ENCODE measurements at places on chromosomes 2 and 18. TPM values are rescaled to one million over a fixed set of nuclear protein-coding genes. Genes with fewer than 3 reads are reported as not detected.

DNA sequence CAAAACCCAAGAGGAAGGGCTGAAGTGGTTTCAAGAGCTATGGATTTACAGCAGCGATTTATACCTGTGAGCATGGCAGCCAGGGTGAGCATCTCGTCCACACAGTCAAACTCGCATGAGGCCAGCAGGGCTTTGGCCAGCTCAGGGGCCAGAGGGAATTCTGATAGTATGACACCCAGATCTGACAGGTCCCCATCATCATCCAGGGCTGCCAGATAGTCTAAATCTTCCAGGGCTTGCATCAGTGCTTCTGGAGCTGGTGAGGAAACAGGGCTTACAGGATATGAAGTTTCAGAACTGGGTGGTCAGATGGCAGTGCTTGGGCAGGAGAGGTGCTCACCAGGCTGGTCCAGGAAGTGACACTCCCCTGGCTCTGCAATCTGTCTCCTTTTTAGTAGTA lies 3.5 kb downstream of the DQX1 start:
- no peak for DNase-seq

- DNase-seq = peak; percentile 43
Measured at GRCh38 chr18:32372381-32373061, 98.2 kb downstream of the GAREM1 start.

DNA sequence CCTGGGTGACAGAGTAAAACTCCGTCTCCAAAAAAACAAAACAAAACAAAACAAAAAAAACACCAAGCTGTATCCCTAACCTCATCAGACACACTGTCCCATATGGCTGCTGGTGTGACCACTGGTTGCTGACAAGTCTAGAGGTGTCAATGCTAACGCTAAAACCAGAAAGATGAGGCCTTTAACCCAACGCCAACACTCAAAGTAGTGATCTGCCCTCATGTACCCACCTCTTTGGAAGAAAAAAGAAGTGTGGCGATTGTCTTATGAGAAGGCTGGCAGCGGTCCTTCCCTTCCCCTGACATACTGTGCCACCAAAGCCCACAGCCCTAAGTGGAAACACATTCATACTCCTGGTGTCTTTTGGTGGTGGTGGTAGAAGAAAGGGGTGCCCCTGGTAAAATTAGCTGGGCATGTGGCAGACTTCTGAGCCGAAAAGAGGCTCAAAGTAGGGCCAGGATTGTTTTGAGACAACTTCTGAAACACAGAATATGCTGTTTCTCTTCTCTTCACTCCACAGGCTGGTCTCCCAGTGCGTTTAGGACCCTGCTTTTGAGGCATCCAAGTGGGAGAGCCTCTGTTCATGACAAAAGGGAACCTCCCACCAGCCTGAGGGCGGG lies 9.8 kb downstream of the SERTAD2 start:
- DNase-seq = no peak

DNA sequence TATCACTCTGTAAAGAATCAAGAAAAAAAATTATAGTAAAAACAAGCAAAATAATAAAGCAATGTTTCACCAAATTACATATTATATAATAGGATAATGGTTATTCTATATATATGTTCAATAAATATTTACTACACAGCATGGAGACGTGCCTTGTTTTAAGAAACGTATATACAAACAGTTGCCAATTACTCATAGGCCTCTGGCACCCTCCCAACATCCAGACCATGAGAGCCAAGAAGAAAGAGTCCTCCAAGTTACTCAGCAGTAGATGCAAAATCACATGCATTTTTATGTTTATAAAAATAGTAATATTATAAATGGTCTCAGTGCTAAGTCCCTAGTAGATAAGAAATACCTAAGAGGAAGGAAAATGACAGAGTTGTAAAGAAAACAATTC lies 64.8 kb downstream of the REV1 start:
- no peak for DNase-seq

GRCh38 chr2:165469417-165469816 lies at the start of gene CSRNP3:
TSS of gene CSRNP3 (plus strand) at chr2:165469698. CDS start at chr2:165595066, 125,368 bp downstream.
- peak; percentile 79 for DNase-seq

DPYSL5 gene
- total RNA-seq = not detected

- no peak for DNase-seq
Measured at GRCh38 chr2:97788986-97789644, 75.7 kb downstream of the ZAP70 start.

DNA sequence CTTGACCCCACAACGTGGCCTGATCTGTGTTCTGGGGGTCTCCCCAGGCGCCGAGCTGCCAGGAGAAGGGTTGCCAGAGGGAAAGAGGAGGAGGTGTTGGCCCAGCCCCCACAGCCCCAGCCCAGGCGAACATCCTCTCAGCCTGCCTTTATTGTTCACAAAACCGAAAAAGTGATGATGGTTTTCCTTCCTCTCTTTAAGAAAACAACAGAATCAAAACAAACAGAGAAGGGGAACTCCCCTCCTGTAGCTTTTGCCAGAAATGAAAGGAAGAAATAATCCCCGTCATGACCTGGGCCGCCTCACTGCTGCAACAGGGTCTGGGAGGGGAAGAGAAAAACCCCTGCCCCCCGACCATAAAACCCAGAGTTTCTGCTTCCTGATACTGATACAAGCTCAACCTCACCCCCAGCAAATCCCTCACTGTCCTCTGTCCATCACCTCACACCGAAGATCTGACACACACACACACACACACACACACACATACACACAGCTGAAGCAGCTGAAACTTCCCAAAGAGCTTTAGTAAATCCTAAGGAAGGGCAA lies 52.0 kb downstream of the ZFP36L2 start:
- DNase-seq = peak; percentile 63

C2orf81 gene
- total RNA-seq = 1.7 TPM

DNA sequence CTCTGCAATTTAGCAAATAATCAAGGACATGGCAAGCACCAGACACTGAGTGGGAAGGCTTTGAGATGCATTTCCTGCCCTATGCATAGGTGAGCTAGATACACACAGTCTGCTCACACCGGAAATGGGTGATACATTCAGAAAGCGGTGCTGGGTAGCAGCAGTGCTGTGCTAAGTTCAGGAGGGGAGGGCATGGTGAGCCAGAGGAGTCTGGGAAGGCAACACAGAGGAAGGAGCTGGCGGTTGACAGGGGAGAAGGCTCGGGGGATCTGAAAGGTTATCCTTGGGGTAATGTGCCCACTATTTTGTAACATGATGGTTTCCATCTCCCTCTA lies 57.4 kb upstream of the EPAS1 start:
- DNase-seq = no peak

GRCh38 chr18:9454061-9454703 lies 21.1 kb upstream of the RALBP1 start:
- no peak for DNase-seq

DNA sequence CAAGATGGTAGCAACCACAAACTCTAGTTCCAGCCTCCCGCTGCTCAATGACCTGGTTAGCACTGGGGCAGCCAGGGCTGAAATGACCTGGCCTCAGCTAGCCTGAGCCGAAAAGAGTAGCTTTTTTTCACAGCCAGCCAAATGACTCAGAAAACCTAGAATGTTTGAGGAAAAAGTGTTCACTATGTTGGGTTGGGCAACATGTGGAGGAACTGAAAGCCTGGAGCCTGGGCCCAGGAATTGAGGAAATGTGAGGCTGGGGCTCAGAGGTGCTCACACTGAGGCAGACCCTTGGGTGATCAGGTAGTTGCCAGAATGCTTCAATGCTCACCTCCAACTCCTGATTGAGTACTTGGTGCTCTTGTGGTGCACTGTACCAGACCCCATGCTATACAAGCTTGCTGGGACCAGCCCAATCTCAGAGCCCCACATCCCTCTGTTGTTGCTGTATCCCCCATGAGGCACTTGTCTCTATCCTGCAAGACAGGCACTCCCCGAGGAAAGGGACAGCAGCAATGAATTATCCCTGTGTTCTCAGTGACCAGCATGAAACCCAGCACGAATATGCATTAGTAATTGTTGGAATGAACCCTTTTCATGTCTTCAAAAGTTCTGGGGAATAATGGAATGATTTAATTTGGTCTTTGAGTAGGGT lies 116.2 kb downstream of the USP34 start:
- no peak for DNase-seq

DNA sequence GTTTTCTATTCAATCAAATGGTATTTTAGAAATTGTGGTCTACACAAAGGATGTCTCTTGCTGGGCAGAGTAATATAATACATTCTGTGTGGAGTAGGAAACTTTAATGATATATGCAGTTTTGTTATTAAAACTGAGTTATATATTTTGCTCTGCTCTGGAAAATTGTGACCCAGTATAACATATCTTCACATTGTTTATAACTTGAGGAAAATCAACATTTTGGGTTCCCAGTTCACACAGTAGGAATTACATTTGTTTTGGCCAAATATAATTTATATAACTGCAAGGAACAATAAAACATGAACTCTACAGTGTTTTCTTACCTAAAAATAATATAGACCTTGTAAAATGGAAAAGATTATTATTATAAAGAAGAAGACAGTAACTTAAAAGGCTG lies 372.4 kb downstream of the OSR1 start:
- no peak for DNase-seq

DNA sequence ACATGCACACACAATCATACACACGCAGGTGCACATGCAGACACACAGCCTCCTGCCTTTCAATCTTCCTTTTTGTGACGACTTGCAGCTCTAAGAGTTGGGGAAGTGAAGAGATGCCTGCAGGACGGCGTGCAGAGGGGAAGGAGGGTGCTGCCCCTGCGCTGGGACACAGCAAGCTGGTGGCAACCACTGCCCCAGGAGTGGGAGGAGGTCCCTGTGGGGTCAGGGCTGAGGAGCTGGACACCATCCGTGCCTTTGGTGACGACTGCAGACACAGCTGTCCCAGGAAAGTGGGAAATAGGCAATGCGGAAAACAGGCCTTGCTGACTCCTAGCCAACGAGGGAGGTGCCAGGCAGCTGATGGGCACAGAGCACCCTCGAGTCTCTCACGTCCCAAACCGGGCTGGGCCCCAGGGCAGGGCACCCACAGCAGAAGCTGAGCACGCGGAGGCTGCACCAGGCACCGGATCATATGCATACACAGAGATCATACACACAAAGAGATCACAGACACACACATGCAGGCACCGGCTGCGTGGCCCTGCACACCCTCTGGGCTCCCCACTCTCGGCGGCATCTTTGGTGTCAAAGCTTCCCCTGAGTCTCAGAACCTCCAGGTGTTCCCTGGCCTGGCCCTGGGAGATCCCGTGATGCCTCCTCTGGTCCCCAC lies 146.1 kb downstream of the PXDN start:
- no peak for DNase-seq

- DNase-seq = peak; percentile 45
Measured at GRCh38 chr2:109614715-109615636, 812 bp downstream of the SOWAHC start.

GRCh38 chr18:66534110-66534509 lies 69.8 kb downstream of the CDH19 start:
- no peak for DNase-seq

FRZB gene
- total RNA-seq = 15.2 TPM

DNA sequence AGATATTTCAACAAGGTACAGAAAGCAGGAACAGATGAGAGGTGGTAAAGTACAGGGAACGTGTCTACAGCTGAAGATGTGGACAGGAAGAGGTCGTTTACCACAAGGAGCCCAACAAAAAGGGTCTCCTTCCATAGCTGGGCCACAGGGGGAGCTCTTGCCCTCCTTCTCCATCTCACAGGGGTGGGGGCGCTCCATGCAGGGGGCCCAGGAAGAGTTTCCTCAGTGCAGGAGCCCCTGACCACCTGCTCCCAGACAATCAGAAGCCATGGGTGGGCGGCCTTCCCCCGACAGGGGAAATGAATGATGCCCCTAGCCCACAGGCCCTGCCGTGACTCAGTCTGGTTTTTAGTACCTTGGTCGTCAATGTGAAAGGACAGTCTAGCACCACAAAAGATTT lies 163.6 kb upstream of the ZNF516 start:
- DNase-seq = no peak

PTPRN gene
- 1.9 TPM for total RNA-seq

DNA sequence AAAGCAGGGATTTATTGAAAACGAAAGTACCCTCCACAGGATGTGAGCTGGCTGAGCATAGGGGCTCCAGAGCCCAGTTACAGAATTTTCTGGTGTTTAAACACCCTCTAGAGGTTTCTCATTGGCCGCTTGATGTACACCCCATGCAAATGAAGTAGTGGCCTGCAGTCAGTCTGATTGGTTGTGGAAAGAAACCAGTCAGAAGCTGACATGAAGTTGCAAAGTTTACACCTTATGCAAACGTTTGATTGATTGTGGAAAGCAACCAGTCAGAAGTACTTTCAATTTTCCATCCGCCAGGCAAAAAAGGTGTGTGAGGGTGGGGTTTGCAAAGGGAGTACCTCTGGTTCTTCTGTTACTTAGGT lies 62.3 kb downstream of the VWA3B start:
- DNase-seq = no peak

TEX44 gene
- total RNA-seq = not detected

- DNase-seq = no peak
Measured at GRCh38 chr2:132804051-132804450, 134.0 kb upstream of the LYPD1 start.

FARP2 gene
- total RNA-seq = 138 TPM

TMEM169 gene
- total RNA-seq = 0.37 TPM

- DNase-seq = no peak
Measured at GRCh38 chr18:58505181-58505580, 123.7 kb downstream of the ALPK2 start.

PIEZO2 gene
- total RNA-seq = 1.3 TPM

GRCh38 chr2:98293030-98293429 lies 53.2 kb upstream of the CNGA3 start:
- no peak for DNase-seq
